ENCODE measurements at places on chromosomes 3 and 15.

GRCh38 chr3:172213904-172214303 is 174.5 kb downstream of the FNDC3B start:
- DNase-seq: no peak

- no peak for DNase-seq
These were observed 150.9 kb upstream of the ABI3BP start for GRCh38 chr3:101144105-101144504.

DNA sequence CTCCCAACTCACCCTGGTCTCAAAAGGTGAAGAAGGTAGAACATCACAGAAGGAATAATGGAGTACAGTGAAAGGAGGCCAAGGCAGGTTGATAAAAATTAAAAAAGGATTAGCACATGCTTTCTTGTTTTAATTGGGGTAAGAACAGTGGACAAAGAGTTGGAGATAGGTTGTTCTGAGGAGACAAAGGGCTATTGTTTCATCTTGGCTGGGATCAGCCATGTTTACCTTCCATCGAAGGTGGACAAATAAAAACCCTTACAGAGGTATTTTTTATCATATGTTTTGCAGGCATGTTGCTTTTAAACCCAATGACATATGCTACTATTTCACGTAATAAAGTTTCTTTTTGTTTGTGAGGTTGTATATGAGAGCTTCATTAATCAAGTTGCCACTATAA is 12.9 kb downstream of the COMMD2 start:
- no peak for DNase-seq

- DNase-seq: no peak
These were observed 185.2 kb downstream of the FOXP1 start for GRCh38 chr3:71398157-71398836.

DNA sequence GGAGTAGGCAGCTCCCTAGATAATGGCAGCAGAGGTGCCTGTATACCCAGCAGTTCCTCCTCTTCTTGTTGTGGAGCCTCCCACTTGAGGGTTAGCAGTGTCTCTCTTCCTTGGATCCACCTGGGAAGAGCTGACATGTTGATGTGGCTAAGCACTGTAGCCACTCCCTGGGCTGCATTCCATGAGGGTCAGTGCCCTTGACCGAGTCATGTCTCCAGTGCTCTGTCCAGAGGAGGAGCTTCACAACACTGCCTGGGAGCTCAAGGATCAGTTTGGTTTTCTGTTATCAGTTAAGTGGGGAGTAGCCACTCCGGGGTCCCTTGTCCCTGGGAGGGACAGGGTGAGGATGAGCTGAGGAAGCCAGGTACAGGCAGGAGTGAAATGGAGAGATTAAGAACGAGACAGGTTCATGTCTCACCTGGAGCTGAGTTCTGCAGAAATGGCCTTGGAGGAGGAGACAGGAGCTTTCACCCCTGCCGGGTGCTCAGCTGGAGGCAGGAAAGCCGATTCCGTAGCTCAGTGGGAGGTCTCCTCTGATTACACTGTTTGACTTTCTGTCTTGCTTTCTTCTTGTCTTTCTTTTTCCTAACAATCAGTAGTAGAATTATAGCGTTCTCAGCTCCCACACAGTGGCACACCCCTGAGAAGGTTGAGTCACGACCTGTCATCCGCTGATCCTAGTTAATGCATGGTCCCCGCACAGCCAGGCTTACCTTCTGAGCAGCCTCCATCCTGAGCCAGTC is 57.9 kb upstream of the SEC22A start:
- no peak for DNase-seq

GRCh38 chr3:153614563-153614962 is 452.5 kb downstream of the RAP2B start:
- DNase-seq: no peak

DNA sequence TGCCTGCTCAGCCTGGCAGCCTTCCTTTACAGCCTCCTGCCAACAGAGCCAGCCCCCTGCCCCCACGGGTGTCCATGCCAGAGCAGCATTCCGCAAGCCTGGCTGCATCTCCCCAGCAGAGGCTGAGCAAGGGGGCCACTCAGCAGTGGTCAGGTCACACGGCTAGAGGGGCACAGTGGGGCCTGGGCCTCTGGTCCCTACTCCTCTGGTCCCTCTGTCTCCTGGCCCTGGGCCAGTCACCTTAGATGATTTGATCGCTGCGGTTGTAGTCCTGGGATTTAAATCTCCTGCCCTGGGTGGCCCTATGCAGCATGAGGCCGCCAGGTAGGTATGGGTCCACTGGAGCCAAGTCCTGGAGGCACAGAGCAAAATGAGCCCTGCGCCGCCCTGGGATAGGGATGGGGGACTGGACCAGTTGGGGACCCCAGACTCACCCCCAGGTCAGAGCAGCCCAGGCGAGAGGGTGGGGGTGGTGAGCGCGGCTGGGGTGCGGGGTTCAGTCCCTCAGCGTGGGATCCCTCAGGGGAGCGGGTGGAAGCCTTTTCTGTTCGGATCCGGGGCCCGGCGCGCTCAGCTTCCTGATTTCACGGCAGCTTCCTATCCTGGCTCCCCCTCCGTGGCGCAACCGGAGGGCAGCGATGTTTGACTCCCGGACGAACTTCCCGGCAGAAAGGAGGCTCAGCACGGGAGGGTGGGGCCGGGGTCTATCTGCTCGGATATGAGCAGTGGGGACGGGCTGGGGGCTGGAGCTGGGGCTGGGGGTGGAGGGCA is at the start of gene ZBTB47:
ZBTB47 (plus strand) TSS at position 138 of the 771 bp plus-strand sequence. CDS start 4,659 bp downstream, outside the sequence.
- DNase-seq: peak; percentile 82

DNA sequence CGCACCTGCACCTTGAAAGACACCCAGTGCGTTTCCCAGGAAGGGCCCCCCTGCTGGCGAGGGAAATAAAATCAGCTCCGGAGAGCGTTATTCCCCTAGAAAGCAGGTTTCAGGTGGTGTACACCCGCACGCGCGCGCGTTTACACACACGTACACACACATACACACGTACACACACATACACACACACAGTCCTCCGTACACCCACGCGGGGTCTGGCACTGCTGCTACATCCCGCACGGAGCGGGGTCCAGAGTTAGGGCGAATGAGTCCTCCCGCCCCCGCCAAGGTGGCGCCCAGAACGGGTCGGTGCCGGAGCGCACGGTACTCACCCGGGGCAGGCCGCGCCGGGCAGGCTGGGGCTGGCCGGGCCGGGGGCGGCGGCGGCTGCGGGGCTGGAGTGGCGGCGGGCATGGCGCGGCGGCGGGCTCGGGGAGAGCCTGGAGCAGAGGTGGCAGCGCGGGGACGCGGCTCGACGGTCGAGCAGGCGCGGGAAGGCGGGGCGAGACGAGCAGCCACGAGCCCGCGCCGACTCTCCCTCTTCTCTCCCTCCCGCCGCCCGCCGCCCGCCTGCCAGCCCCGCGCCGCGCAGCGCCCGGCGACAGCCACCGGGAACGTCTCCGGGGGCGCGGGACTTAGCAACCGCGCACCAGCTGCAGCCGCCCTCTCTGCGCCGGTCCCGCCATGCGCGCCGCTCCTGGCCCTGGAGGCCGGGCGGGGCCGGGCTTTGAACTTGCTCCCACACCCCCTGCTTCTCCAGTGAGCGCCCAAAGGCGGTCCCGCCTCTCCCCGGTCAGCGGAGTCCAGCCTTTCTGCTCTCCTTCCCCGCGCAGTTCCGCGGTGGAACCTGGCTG is at the start of gene DCLK3:
DCLK3 (minus strand) TSS at position 704 of the 854 bp plus-strand sequence; CDS start at position 414, 290 bp downstream.
- peak; percentile 29 for DNase-seq

- DNase-seq: no peak
These were observed 149.0 kb downstream of the PGPEP1L start for GRCh38 chr15:98858610-98859023.

DNA sequence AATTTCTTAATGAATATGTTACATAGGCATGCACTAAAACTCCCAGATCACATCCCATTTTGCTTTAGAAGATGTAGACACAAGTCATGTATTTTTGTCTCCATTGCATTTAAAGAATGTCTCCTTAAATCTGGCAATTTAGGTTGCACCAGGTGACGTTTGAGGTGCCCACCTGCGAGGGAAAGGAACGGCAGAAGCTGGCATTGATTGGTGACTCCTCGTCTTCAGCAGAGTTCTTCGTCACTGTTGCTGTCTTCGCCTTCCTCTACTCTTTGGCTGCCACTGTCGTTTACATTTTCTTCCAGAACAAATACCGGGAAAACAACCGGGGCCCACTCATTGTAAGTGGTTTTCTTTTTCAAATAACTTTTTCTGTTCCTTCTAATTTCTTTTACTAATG is 96.1 kb upstream of the SNTN start:
- no peak for DNase-seq

DNA sequence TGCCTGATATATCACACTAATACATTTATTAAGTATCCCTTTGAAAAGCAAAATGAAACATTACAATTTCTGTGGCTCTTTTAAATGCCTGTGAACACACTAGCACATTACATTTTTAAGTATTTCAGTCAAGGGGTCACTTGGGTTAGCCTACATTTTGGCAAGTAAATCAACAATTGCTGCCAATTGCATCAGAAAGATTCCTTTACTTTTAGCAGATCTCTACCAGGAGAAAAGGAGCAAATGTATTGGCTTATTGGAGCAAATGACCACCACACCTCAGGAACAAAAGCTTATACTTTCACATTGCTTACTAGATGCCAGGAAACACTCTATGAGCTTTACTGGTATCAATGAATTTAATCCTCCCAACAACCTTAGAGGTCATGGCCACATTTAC is 947.1 kb downstream of the FHIT start:
- DNase-seq: no peak

DNA sequence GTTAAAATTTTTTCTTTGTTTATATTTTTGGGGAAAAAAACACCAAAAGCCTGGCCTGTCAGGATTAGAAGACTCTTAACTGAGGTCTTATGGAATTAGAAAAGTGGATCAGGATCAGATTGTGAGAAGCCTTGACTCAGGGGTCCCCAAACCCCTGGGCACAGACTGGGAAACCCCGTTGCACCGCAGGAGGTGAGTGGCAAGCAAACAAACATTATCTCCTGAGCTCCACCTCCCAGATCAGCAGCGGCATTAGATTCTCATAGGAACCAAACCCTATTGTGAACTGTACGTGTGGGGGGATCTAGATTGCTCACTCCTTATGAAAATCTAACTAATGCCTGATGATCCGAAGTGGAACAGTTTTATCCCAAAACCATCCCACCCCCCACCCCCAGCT is 117.2 kb downstream of the TCF12 start:
- DNase-seq: no peak

- DNase-seq: no peak
These were observed 26.5 kb downstream of the AKAP13 start for GRCh38 chr15:85406916-85407315.

DNA sequence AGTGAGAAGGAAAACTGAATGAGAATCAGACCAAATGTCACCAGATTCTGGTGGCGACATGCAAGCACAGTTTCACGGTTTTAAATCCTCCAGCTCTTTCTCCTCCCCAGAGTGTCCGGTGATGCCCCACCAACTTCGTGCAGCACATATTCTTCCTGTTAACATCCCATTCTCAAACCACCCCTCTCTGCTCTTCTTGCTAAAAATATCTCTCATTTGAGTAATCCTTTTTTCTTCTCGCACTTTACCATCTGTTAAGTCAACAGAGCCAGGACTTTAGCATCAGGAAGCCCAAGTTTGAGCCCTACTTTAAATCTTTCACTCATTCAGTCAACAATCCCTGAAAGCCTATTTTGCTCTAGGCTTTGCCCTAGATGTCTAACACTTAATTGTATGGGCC is 68.2 kb upstream of the VGLL4 start:
- DNase-seq: no peak

- no peak for DNase-seq
These were observed 213.1 kb downstream of the TBC1D2B start for GRCh38 chr15:77864211-77865105.

- no peak for DNase-seq
These were observed 736.8 kb downstream of the DIPK2A start for GRCh38 chr3:144708437-144708836.

DNA sequence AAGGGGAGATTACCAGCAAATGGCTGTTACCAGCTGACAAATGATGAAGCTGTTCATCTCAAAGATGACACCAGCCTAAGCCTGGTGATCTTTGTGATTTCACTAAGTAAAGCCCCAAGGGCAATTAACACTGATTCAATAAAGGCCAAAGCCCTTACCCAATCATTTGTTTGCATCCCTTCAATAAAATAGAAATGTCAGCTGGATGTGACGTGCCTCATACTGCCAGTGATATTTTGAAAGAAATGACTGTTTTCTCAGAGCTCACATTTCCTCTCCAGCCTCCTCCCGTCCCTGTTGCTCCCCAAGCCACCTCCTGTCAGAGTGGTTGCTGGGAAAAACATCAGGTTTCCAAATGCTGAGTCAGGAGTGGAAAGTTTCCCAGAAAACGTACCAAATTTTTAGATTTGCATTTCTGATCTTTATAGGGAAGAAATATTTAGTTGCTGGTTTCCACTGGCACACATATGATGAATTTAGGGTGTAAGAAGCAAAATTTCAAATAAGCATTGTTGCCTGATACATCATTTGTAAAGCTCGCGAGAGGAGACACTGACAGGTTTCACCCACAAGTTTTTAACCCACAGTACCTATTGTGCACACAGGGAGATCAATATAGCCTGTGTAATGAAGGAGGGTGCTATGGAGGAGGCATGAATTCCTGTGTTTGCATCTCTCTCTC is 21.0 kb downstream of the C2CD4A start:
- no peak for DNase-seq

DNA sequence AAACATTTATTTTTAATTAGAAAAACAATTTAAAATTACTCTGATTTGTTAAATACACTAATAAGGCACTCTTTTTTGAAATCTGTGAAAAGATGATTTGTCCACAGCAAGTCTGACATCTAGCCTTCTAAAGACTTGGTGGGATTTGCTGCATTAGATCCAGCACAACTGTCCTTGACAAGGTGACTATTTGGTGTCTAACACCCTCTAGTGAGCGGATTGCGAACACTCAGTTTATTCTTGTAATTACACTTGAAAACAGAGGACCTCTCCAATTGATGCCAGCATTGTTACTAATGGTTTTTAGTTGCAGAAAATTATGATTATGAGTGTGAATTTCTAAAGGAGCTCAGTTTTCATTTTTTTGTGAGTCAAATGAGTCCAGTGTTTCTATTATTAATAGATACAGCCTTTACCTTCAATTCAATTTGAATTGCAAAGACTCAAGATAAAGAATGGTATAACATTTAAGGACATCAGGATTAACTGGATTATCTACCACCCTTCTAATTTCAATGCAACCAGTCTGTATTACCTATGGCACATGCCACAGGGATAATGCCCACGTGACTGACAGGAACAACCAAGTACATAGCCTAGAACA is 29.7 kb upstream of the STRIT1 start:
- DNase-seq: no peak

DNA sequence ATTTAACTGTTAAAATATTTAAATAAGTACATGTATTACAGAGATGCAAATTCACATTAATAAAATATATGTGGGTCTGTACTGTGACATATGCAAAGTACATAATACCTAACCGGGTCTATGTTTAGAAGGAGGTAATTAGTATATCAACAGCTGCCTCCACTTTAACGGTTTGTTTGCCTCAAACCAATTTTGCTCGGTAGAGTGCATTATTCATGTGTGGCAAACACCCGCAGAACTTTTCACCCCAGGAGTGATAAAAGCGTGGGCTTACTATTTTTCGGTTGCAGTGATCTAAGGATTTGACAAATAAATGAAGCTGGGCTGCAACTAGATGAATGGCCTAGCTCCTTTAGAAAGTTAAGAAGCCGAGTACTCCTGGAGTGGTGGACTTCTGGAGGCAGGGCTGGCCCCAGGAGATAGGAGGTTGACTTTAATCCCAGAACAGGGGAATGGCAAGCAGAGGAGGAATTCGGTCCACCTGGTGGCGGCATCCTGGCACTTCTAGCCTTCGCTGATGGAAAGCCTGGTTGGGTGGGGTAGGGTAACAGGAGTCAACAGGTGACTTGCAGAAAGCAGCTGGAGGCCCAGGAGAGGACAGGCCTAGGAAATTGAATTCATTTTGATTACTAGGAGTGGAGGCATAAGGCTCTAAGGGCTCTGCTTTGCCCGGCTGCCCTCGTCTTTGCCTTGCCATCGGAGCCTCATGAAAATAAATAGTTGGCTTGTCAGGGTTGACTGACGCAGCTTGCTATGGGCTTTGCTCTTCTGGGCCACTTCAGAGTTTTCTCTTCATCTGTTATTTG is 2.4 kb downstream of the SLCO3A1 start:
- peak; percentile 31 for DNase-seq
